NCI-H446 treated with DMSO at 0.1 percent for 48 hours (cell line): ENCODE measurements at places on chromosomes 2 and 18.

DNA sequence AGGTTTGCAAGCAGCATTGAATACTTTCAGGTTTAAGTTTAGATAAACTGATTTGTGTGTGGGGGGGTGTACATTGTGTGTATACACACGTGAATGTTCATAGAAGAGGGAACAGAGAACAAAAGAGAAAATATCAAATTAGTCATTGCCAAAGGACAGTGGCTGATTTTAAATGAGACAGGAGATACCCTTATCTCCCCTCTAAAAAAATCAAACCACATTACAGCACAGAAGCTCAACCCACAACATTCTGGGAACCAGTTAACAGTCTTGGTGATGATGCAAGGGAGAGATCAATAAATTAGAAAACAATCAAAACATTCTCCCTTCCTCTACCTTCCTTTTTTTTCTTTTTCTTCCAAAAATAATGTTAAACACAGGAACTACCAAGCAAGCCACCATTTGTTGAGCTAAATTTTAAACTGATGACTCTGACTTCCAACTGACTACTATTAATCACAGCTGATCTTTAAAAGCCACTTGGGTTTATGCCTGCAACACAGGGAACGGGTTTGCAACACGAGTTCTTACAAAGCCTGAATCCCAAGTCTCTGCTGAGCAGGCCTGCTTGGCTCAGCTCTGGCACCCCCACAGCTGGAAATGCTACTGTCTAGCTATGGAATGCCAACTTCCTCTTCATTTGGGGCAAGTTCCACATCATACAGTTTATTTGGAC is 119.2 kb upstream of the ACVR1C start:
- no peak for DNase-seq

- DNase-seq = no peak
Measured at GRCh38 chr2:136327162-136327852, 209.4 kb upstream of the CXCR4 start.

GRCh38 chr2:218003981-218004419 is 1.2 kb upstream of the TNS1 start:
- DNase-seq = no peak

- DNase-seq = no peak
Measured at GRCh38 chr2:189702071-189702470, 27.6 kb downstream of the ANKAR start.

DNA sequence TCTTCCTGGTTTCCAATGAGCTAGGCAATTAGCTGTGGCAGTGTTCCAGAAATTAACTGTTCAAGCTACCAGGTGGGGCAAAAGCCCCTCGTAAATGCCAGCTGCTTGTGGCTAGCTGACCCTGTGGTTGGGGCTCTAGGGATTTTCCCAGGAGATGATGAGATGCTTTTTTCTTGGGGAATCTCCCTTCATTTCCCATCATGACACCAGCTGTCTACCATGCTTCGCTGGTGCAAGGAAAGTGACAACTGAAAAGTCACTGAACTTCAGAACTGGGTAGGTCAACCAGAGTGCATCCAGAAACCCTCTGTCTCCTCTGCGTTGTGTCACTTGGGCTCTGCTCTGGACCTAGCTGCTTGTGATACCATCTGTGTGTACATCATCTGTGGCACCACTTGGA is 386.5 kb upstream of the DCC start:
- no peak for DNase-seq

DNA sequence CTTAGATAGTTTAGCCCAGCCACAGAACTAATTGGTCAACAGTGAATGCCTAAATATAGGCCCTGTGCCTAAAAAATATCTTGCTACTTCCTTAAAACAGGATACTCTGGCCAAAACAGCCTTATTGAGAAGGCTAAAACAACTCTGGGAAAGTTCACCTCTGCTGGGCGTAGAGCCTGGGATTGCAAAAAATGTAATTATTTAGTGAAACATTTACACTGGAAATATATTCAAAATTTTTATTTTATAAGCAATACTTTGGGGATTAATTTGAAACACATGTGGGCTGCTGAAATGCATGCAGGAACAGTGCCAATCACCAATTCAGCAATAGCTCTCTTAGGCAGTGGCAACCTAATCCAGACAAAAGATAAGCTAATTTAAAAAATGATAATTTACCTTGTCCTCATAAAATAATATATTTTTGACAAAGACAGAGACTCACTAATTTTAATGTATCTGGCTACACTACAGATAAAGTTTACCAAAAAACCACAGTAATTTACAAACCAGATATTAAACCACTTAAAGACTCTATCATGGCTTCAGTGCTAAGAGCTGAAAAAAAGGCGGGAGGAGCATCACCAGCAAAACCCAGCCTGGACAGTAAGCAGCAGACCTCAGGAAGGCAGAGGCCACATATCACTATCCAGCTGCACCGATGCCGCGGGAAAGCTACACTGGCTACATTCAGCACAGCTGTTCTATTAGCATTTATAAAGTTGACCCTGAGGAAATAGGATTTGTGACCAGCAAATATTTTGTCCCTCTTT is 18.5 kb downstream of the TRAK2 start:
- DNase-seq = peak; percentile 23

DNA sequence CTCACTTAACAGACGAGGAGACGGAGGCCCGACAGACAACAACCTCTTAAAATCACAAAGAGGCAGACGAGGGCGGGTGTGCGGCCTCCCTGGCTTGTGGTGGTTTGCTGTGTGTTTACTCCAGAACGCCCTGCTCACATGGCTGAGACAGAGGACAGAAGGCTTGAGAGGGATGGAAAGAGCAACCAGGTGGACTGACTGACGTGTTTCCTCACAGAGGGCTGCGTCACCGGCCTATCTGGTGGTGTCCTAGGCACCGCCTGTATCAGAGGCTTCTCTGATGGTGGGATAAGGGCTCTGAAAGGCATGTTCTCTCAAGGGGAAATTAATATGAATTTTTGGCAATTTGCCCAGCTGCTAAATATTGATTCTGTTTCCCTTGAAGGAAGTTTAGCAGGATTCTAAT is 47.0 kb upstream of the RALBP1 start:
- DNase-seq = no peak

DNA sequence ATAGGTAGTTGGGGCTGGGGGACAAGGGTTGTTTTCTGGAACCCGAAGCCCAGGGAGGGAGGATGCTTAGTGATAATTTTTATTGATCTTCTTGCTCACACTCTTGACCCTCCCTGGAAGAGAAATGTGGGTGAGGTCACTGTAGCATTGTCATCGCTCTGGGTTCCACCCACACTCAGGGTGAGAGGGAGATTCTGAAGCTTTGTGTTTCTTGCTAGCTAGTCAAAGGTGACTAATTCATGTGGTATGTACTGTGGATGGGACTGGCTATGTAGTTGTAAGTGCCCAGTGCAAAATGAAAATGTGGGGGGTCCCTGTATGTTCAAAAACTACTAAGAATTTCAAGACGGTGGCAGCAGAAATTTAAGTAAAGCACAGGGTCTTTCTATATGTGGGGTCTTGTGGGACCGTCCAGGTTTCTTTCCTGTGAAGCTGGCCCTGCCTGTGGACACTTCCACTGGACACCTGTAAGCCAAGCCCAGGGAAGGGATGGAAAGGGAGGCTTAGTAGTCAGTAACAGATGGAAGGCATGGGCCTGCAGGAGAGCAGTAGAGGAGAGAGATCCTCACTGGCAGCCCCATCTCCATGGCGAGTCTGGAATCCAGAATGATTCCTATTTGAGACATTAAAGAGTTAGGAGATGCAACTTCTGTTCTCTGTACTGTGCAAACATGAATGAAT is 35.0 kb downstream of the TSN start:
- DNase-seq = no peak

DNA sequence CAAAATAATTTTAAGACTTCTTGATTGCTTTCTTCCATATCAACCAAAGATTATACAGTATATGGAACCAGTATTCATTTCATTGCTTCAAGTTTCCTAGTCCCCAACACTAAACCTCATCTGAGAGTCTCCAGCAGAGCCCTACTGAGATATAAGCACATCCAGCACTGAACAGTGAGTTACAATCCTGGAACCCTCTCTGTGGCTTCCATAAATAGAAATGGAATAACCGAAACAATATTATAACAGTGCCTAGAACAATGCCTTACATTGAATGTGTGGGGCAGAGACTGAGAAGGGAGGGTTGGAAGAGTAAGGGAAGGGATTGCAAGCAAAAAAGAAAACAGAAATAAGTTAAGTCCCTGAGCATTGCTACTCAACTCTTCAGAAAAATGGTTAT is 18.9 kb downstream of the AAK1 start:
- DNase-seq = no peak
